T-cell (primary cell): ENCODE measurements at places on chromosomes 4 and X.

DNA sequence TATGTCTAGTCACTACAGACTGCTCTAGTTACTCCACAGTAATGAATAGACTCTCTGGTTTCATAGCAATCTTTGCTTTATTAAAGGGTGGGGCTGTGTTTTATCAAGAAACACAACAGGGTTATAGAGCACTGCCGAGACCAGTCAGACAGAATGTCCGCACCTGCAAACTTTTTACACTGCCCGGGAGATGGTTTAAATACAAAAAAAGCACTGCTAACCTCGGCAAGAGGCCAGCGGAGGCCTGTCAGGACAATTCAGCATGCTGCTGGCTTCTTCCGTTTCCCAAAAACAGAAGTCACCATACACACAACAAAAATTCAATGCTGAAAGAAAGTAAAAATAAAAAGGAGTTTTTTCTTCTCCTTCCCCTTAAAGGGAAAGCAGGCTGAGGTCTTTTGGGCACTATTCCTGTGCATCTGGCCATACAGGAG, 67.4 kb downstream of the IRF2 start:
- DNase-seq = no peak

GRCh38 chr4:155565776-155566175, 100.9 kb upstream of the GUCY1A1 start:
- DNase-seq = no peak

- no peak for DNase-seq
These were observed 8.1 kb downstream of the ACSL1 start for GRCh38 chr4:184817494-184818215.

DNA sequence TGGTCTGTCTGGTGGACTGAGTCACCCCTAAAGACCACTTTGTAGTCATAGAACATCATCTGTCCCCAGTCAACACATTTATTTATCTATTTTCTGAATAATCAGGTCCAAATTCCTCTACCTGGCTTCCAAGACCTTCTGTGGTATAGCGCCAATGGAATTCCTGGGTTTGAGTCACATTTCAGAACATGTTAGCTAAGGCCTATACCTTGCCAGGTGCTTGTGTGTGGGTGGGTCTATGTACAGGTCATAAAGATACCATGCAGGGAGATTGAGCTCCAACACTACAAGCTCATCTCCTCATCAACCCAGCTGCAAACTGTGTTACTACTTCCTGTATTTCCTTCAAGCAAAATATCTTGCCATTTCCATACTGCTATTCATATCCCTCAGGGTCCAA, 113.3 kb downstream of the TRAPPC11 start:
- no peak for DNase-seq

DNA sequence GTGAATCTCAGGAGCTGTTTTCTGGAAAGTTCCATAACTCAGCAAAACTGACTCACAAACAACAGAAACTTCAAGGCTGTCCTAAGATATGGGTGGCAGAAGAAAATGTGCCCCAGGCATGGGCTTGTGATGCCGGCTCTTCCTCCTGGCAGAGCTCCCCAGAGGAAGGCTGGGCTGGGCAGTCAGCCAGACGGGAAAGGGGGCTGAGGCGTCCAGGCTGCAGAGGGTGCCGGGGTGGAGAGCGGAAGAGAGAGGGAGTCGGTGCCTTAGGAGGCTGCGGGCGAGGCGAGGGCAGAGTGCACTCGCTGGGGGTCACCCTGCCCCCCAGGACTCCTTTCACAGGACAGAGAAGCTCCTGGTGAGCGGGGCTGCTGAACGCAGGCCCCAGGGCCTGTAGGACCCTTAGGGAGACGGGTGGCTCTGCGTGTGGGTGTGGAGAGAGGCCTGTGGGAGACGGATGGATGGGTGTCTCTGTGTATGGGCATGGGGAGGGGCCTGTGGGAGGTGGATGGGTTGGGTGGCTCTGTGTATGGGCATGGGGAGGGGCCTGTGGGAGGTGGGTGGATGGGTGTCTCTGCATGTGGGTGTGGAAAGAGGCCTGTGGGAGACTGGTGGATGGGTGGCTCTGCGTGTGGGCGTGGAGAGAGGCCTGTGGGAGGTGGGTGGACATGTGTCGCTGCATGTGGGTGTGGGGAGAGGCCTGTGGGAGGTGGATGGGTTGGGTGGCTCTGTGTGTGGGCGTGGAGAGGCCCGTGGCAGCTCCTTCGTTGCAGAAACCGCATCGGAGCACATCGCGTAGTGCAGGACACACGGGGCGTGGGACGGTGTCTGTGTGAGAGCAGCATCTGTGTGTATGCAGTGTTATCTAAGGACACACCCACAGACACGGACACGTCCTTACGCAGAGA, 15.9 kb downstream of the PCGF3 start:
- DNase-seq = no peak

DNA sequence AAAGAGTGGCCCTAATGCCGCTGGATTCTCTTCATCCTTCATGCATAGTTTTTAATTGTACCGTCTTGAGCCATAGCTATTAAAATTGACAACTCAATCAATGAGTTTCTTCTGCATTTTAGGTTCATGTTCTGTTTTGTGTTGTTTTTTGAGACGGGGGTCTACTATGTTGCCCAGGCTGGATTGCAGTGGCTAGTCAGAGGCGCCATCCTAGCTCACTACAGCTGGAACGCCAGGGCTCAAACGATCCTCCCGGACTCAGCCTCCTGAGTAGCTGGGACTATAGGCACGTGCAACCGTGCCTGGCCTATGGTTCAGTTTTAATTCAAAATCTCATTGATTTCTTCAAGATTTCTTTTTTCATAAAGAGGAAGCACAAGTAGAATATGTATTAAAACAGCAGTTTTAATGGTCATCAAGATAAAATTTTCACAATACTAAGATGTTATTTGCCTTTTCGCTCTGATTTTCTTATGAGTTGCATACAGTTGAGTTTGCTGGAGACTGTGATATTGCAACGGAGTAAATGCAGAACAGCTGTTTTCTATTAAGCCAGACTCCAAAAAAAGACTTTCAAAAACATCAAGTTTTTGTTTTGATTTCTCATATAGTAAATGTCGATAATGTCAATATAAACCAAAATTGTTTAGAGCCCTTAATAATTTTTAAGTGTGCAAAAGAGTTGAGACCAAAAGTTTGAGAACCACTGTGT, 1.1 kb upstream of the STX18 start:
- DNase-seq = no peak

DNA sequence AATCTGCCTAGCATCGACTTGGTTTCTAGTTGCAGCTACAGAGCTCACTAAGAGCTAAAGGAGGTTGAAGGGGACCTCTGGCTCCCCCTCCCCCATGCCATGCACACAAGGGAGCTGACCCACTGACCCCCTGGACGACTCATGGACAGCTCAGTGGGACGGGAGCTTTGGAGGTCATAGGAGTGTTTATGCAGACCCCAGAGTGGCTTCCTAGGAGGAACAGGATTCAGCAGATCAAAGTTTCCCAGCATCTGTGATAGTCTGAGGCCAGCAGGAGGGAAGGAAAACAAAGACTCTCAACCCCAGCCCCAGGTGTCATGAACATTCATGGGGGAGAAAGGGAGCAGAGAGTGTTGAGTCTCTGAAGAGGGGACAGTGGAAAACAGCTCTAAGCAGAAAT, 104.4 kb downstream of the ARSF start:
- DNase-seq = no peak

DNA sequence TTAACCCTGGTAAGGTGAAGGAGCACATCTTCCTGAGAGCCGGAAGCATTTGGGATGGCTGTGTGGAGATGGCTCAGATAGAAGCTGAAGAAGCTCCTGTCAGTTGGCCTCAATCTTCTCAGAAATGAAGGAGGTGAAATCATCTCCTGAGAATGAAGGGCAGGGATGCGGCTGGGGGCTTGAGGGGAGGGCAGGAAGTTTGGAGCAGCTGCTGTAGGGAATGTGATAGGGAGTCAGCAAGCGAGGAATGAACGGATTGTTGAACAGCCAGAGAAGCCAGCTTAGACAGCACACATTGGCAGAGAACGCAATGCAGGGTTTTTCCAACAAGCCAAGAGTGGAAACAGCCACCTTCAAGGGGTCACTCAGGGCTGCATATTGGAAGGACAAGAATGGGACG, 10.0 kb downstream of the KCNE5 start:
- no peak for DNase-seq

- no peak for DNase-seq
These were observed 5.7 kb upstream of the SLC25A4 start for GRCh38 chr4:185137233-185137925.

GRCh38 chr4:64497491-64497890, 88.2 kb upstream of the TECRL start:
- DNase-seq = no peak

DNA sequence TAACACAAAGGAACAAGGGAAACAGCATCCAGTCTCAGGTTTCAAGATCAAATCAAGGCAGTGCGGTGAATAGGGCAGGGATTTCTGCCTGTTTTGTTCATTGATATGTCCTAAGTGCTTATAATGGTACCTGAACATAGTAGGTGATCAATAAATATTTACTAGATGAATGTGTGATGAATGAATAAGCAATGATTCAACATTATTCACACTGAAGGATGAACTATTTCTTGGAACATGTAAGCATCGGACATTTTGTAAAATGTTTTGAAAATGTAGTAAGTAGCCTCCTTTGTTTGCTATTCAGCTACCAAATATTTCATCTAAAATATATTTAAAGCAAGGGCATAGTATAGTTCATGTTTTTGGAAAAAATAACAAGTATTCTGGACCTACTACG, 67.8 kb downstream of the USP38 start:
- no peak for DNase-seq

GRCh38 chr4:175805846-175806245, 6.2 kb downstream of the GPM6A start:
- DNase-seq = no peak

DNA sequence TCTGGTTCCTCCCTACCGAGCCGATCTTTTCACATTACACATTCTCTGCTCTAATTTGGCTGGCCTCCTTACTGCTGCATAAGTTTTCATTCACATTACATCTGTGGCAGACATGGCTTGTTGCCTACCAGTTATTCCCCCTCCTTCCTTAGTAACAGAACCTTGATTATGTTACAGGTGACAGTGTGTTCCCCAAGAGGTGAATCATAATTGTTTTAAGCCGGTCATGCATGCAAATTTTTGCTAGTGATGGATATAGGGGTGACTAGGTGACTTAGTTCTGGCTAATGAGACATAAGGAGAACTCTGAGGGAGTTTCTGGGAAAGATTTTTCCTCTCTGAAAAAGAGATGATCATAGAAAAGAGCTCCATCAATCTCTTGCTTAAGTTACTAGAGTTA, 8.4 kb upstream of the LAMP2 start:
- DNase-seq = no peak

DNA sequence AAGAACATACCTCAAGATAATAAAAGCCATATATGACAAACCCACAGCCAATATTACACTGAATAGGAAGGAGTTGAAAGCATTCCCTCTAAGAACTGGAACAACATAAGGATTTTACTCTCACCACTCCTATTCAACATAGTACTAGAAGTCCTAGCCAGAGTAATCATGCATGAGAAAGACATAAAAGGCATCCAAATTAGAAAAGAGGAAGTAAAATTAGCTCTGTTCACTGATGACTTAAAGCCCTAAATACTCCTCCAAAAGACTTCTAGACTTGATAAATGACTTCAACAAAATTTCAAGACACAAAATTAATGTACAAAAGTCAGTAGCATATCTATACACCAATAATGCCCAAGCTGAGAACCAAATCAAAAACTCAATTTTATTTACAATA, 235.7 kb downstream of the NKX6-1 start:
- no peak for DNase-seq

DNA sequence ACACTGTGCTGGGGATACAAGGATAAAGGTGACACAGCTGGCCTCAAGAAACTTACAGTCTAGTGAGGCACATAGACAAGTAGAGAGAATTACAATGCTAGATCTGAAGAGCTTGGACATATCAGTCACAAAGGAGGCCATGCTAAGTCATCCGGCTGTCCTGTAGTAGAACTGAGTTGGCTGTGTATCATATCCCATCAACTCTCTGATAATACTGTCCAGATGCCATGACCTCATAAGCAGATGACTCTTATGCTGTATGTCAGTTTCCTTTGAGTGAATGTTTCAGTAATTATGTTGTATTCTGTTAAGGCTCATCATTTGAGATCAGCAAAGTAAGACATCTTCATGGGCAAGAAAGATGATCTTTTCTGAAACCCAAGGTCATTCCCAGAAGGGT, 442.9 kb downstream of the MID1IP1 start:
- no peak for DNase-seq

DNA sequence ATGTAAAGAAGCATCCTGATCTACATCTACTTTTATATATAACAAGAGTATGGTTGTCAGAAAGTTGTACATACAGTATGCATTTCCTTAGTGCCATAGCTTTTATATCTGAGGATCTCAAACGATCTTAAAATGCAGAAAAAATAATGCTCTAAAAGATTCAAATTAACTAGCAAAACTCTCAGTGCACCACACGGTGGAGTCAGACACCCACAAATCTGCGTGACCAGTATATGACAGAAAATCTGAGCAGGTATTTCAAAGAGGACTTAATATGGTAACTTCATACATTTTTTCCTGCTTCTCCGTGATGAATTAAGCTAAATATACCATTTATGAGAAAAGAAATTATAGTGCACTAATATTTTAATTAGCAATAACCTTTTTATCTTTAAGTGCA, 803.0 kb downstream of the DMD start:
- no peak for DNase-seq

GRCh38 chr4:123819362-123820035, 422.9 kb downstream of the SPRY1 start:
- no peak for DNase-seq

DNA sequence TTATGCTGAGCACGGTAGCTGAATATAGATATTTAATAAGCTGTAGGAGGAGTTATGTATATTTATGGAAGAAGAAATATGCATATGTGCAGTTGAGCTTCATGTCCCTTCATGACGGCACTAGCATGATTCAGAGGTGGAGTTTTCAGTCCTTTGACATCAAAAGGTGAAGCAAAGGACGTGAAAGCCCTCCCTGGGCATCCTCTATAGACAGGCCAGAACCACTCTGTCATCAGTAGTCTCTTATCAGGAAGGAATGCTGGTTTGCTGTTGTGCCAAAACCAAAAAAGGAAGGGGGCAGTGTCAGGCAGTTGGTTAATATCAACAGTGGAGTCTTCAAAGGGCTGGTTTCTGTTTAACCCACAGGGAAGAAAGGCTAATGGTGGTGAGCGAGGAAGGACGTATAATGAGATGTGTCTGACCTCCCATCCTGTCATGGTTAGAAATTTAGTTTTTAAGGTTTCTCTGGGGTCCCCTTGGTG, 23.5 kb upstream of the IL2 start:
- DNase-seq = no peak

DNA sequence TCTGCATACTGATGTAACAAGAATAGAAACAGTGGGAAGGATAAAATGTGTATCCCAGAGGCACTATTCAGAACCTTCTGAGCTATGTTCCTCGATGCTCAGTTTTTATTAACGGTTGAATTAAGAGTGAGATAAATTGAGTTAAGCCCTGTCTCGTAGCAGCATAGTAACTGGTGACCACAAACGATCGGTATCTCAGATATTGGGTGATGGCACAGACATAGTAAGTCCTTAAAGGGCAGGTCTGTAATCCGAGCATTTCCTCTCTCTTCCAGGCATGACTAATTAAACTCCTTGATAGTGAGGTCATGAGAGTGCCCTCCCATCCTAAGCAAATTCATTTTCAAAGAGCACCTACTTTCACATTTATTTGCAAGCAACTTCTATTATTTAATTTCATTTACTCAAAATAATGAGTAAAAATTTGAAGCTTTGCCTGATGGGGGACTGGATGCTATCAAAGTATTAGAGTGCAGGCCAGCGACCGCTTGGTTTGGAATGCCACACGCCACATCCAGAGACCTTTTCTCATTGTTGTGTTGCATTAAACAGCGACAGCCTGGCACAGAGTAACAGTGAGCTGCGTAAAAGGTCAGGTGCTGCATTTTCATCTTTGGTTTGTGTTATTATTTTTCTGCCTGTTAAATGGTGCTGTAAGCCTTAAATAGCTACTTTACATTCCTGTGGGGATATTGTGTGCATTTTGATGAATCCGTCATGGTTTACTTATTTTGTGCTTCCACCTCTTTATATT, 101.9 kb downstream of the PCDH7 start:
- no peak for DNase-seq
